ENCODE measurements at places on chromosomes 2 and 18. TPM values are rescaled to one million over a fixed set of nuclear protein-coding genes. Genes with fewer than 3 reads are reported as not detected.

The MTCL1 gene
- total RNA-seq, result 17.1 TPM

The ACTG2 gene
- 0.25 TPM for total RNA-seq

The SCN1A gene
- not detected for total RNA-seq

The VWA3B gene
- total RNA-seq, result not detected

The TUBA4B gene
- not detected for total RNA-seq

The TANC1 gene
- 69.5 TPM for total RNA-seq

The ANKRD62 gene
- total RNA-seq, result not detected

The FAM161A gene
- 1.5 TPM for total RNA-seq

The RRM2 gene
- total RNA-seq, result 173 TPM

The MEP1B gene
- not detected for total RNA-seq

The COLEC12 gene
- 1.7 TPM for total RNA-seq

The CDH19 gene
- total RNA-seq, result not detected

The POMC gene
- 6.3 TPM for total RNA-seq

The EGR4 gene
- not detected for total RNA-seq

The IL1A gene
- total RNA-seq, result 5.5 TPM

The GKN2 gene
- not detected for total RNA-seq

The ANKRD44 gene
- 1.1 TPM for total RNA-seq

The MYOM1 gene
- 0.05 TPM for total RNA-seq

The FBXO15 gene
- total RNA-seq, result not detected

Data from mammary microvascular endothelial cell (primary cell).